ENCODE measurements at places on chromosomes 16 and 17.

DNA sequence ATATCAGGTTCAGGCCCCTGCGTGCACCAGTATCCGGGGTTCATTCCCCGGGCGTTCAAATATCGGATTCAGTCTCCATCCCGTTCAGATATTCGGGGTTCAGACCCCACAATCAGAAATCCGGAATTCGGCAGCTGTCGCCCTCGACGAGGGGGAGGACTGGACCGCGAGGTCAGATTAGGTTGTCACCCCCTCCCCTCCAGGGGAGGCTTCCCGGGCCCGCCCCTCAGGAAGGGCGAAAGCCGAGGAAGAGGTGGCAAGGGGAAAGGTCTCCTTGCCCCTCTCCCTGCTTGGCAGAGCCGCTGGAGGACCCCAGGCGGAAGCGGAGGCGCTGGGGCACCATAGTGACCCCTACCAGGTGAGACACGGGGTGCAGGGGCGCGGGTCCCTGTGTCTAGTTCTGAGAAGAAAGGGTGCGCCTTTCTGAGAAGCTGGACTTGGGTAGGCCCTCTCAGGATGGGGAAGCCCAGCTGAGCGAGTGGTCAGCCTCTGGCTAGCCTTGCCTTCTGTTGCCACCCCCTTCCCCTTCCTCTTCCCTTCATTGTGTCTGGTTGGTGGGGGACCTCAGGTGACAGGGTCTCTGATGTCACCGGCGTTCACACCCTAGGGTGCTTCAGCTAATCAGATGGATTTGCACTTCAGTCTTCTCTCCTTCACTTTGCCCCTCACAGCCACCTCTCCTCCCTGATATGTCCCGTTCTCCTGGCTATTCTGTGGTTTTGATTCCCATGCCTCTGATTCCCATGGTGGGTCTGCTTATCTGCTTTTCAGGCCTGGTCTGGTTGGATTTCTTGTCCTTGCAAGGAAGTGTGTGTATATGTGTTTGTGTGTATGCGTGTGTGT lies 844 bp downstream of the TAOK2 start:
- DNase-seq, result peak; percentile 44

DNA sequence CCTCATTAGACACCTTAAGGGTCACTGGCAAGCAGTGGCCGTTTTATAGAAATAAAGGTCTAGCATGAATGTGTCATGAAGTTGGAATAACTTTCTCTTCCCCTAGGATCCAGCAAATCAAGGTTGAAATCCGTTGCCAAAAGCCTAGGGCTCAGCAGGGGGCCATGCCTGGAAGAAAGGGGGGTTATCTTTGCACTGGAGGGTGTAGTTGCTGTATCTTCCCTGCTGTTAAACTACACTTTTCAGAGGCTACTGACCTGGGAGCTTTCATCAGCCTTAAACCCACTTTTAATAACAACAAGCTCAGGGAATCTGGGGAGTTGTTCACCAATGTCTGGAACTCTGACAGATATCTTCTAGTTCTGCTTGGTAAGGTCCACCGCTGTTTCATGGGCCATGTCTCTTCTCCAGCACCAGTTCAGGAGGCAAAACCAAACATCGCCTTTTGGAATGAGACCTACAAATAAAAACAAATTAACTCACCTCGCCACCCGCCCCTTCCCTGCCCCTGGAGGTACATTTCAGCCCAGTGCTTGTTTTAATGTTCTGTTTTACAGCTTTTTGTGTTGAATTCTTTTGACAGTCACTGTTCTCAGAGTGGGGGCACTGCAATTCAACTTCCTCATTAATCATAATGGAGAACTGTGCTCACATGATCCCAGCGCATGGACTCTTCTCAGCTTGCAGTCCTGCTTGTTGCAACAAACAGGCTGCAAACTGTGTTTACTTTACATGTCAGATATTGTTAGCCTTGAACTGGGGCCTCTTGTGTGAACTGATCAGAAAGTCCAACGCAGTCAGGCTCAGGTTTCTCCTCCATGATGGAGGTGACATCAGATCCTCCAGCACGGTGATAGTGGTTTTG lies 508.7 kb downstream of the KCNJ2 start:
- no peak for DNase-seq

DNA sequence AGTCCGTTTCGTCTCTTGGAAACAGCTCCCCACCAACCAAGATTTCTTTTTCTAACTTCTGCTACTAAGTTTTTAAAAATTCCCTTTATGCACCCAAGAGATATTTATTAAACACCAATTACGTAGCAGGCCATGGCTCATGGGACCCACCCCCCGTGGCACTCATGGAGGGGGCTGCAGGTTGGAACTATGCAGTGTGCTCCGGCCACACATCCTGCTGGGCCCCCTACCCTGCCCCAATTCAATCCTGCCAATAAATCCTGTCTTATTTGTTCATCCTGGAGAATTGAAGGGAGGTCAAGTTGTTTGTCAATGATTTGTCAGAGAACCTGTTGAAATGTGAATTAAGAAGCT lies 48.2 kb downstream of the IL21R start:
- no peak for DNase-seq

- DNase-seq, result peak; percentile 92
Observed at GRCh38 chr17:42142371-42142896, 12.4 kb downstream of the RAB5C start.

DNA sequence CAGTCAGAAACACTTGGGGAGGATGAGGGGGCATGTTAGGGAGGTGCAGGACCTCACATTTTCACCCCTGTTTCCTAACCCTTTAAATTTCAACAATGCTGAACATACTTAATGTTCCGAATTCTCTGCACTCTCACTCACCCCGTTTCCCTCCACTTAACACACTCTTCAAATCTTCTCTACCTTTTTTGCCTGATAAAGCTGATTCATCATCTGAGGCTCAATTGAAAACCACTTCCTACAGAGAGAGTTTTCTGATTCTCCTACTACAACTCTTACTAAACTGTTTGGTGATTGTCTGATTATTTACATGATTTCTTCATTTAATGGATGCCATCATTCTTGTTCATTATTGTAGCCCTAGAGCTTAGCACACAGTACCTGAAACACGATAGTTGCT lies 42.4 kb downstream of the PCTP start:
- no peak for DNase-seq

DNA sequence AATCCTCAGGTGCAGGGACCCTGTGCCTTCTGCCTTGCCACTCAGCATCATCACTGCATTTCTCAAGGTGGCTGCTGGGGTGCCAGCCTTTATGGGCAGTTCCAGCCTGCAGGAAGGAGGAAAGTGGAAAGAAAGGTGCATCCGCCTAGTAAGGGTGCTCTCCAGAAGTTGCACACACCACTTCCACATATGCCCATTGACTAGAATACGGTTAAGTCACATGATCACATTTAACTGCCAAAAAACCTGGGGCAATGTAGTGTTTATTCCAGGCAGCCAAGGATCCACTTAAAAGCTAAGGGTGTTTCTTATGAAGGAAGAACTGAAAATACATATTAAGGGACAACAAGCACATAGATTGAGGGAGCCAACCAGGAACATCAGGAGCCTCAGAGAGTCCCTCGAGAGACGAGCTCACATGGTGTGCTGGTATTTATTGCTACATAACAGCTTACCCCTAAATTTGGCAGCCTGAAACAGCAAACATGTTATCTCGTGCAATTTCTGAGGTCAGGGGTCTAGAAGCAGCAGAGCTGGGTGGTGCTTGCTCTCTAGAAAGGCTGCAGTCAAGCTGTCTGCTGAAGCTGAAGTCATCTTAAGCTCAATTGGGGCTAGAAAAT lies 52.0 kb upstream of the MMP2 start:
- no peak for DNase-seq

GRCh38 chr17:13490906-13491482 lies 110.7 kb downstream of the HS3ST3A1 start:
- DNase-seq, result peak; percentile 12

GRCh38 chr16:54582631-54583250 lies 296.2 kb upstream of the IRX3 start:
- no peak for DNase-seq

DNA sequence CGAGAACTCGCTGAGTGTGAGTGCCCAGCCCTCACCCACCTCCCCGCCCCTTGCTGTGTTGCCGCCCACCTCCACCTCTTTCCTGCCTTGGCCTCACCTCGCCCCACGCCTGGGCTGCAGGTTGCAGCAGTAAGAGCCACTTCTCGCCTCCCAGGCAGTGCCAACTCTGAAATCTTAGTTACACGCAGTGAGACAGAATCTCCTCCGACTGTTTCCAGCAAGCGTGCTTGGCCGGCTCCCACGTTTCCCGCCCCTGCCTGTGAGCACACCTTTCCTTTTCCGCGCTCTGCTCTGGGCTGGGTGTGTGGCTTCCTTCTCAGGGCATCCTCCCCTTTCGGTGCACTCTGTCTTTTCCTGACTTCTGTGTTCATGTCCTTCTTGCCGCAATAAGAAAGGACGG lies 5.7 kb downstream of the ENGASE start:
- DNase-seq, result no peak

GRCh38 chr16:80606221-80606766 lies 65.5 kb downstream of the DYNLRB2 start:
- no peak for DNase-seq

GRCh38 chr17:79925242-79925957 lies 86.2 kb upstream of the CBX4 start:
- DNase-seq, result peak; percentile 49

DNA sequence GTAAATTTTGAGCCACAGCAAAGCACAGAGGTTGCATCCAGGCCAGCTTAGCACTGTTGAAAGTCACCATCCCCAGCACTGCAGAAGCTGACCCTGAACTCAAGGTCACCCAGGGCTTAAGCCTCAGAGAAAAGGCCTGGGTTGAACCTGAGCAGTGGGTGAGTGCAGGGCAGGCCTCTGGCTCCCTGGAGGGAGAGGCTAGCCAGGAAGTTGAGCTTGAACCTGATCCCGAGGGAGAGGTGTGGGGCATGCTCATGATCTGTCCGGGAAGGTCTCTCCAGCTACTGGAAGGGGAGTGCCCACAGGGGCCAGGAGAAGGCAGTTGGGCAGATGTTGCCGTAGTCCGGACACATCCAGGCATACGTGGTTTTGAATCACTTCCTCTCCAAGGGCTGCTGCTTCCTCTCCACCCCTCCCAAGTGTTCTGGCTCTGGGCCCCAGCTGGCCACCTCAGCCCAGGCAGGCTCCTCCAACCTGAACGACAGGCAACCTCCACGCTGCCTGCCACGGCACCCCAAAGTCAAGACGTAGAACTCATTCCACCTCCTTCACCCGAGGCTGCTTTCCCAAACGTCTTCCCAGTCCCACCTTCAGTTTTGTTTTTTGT lies 18.4 kb downstream of the CARHSP1 start:
- peak; percentile 92 for DNase-seq

DNA sequence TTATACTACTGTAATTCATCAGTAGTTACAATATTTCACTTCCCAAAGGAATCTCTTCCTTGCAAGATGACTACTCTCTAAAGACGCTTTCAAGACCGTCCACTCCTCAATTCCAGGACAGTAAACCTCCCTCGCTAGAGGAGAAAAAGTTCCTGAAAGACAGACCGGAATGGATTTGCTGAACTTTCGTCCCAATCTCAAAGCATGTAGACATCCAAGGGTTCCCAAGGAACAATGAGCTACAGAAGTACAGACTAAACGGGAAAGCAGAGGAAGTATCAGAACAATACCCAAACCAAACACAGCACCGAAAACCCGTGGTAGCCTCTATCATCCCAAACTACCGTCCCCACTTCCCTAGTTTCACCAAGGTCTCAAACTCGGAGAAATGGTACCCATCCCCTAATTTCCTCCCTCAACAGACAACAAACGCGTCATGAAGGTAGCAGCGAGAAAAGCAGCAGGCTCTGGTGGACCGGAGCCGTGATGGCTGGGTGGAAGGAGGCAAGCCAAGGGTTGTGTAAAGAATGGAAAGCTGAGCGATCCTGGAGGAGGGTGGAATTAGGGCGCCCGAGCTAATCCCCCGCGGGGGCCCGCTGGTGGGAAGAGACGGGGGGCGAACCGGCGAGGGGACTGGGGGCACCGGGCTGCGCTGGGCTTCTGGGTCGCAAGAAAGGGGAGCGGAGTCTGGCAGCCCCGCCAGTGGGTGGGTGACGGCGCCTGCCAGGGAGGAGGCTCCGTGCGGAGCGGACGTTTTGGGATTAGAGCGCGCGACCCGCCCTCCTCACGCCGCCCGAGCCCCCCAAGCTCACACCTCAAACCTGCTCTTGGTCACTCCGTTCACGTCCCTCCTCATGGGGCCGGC lies 647 bp downstream of the FBXL20 start:
- peak; percentile 66 for DNase-seq
